Right cardiac atrium (tissue), 5 donors: ENCODE measurements at places on chromosomes 12 and 14. TPM values are rescaled to one million over a fixed set of nuclear protein-coding genes. Genes with fewer than 3 reads are reported as not detected.

The CFAP251 gene
- 0.61 TPM for total RNA-seq

The KRT78 gene
- total RNA-seq = not detected

The RIMBP2 gene
- total RNA-seq = not detected

The CACNA2D4 gene
- total RNA-seq = 1.0 TPM

The TMPRSS12 gene
- total RNA-seq = not detected

The AP1G2 gene
- 16.7 TPM for total RNA-seq

The CIROP gene
- not detected for total RNA-seq

The MRPL42 gene
- total RNA-seq = 45.8 TPM

The ACRBP gene
- total RNA-seq = 1.1 TPM

The AKAP5 gene
- total RNA-seq = 0.20 TPM

The SLC5A8 gene
- not detected for total RNA-seq

The SERPINA10 gene
- total RNA-seq = not detected

The SGPP1 gene
- 7.7 TPM for total RNA-seq

The DAO gene
- not detected for total RNA-seq

The OTUB2 gene
- 0.11 TPM for total RNA-seq

The KRT72 gene
- not detected for total RNA-seq

The SLC39A5 gene
- 0.49 TPM for total RNA-seq

The FLRT2 gene
- total RNA-seq = 13.4 TPM

The TBC1D30 gene
- total RNA-seq = 1.6 TPM

The KRT80 gene
- not detected for total RNA-seq

The ADAMTS20 gene
- not detected for total RNA-seq

The PMCH gene
- not detected for total RNA-seq

The BATF gene
- total RNA-seq = 0.53 TPM

The HCAR2 gene
- not detected for total RNA-seq

The ENDOU gene
- 0.60 TPM for total RNA-seq

The ITGB7 gene
- 0.88 TPM for total RNA-seq

The CCNT1 gene
- total RNA-seq = 23.7 TPM

The NFYB gene
- total RNA-seq = 57.9 TPM

The PLEKHD1 gene
- total RNA-seq = 0.06 TPM

The GARIN6 gene
- not detected for total RNA-seq

The AVPR1A gene
- 0.26 TPM for total RNA-seq

The GPD1 gene
- total RNA-seq = 12.3 TPM

The CAMKK2 gene
- 22.1 TPM for total RNA-seq

The CLEC6A gene
- total RNA-seq = not detected

The CAPS2 gene
- total RNA-seq = 21.8 TPM

The PTPRB gene
- total RNA-seq = 26.6 TPM

The CLMN gene
- total RNA-seq = 9.1 TPM

The LRTM2 gene
- total RNA-seq = not detected

The CCDC60 gene
- 0.09 TPM for total RNA-seq

The ADGRD1 gene
- total RNA-seq = 244 TPM

The WSCD2 gene
- 0.39 TPM for total RNA-seq

The MYF5 gene
- not detected for total RNA-seq

The DNAH10 gene
- total RNA-seq = 0.06 TPM

The ANKS1B gene
- total RNA-seq = 2.1 TPM

The SARNP gene
- total RNA-seq = 55.7 TPM

The DIO2 gene
- 1.6 TPM for total RNA-seq

The KLHDC1 gene
- total RNA-seq = 14.5 TPM

The OAS1 gene
- 9.8 TPM for total RNA-seq

The IL26 gene
- total RNA-seq = not detected

The SSPN gene
- total RNA-seq = 88.5 TPM

The IFNG-AS1 gene
- total RNA-seq = 0.80 TPM

The NKX2-1 gene
- 0.25 TPM for total RNA-seq

The ASIC1 gene
- 3.6 TPM for total RNA-seq

The RNU4-1 gene
- total RNA-seq = 2,444 TPM

The CLEC14A gene
- 40.5 TPM for total RNA-seq

The LALBA gene
- not detected for total RNA-seq
